ENCODE measurements at places on chromosomes 13 and 19. TPM values are rescaled to one million over a fixed set of nuclear protein-coding genes. Genes with fewer than 3 reads are reported as not detected.

Gene ZNF100
- total RNA-seq, result 4.2 TPM

Gene DOCK9
- total RNA-seq, result 68.7 TPM

Gene METTL21C
- not detected for total RNA-seq

Gene ZNF121
- 125 TPM for total RNA-seq

Gene LGALS14
- total RNA-seq, result not detected

Gene FGF21
- 0.34 TPM for total RNA-seq

Gene FAM124A
- total RNA-seq, result not detected

Gene KLK11
- total RNA-seq, result 29.0 TPM

Gene PCSK4
- total RNA-seq, result 1.2 TPM

Gene FBL
- 218 TPM for total RNA-seq

Gene ABCC4
- 4.5 TPM for total RNA-seq

Gene OR7D2
- total RNA-seq, result not detected

Gene SCAF1
- 11.6 TPM for total RNA-seq

Gene TTYH1
- not detected for total RNA-seq

Gene SNRPD2
- 164 TPM for total RNA-seq

Gene FREM2
- total RNA-seq, result 0.07 TPM

Gene RAVER1
- 20.2 TPM for total RNA-seq

Gene TIMM13
- total RNA-seq, result 31.1 TPM

Gene PRR22
- total RNA-seq, result 0.50 TPM

Gene ZNF835
- under 0.01 TPM for total RNA-seq

Gene RTBDN
- total RNA-seq, result not detected

Gene ONECUT3
- total RNA-seq, result under 0.01 TPM

Gene DOCK6
- 20.2 TPM for total RNA-seq

Gene LILRB5
- not detected for total RNA-seq

Gene C1QTNF9
- not detected for total RNA-seq

Gene PLPP2
- total RNA-seq, result 45.5 TPM

Gene GIPR
- total RNA-seq, result 1.0 TPM

Measured in nasal cavity respiratory epithelium epithelial cell of viscerocranial mucosa (primary cell).